ENCODE measurements at places on chromosomes 12 and 14. TPM values are rescaled to one million over a fixed set of nuclear protein-coding genes. Genes with fewer than 3 reads are reported as not detected.
A peak's percentile ranks its signal among the peaks of the same experiment; 100 is the strongest.

GRCh38 chr12:109601557-109601956 is 28.0 kb downstream of the MVK start:
- no peak overlapping the region for H3K27ac ChIP-seq
- no peaks in the 10 kb centered on the region for H3K36me3 ChIP-seq
- no peaks in the 10 kb centered on the region for H3K27me3 ChIP-seq
- H3K4me1 ChIP-seq = no peaks in the 10 kb centered on the region
- H3K4me3 ChIP-seq = no peak overlapping the region
- DNase-seq = no peak

- H3K4me3 ChIP-seq = no peak overlapping the region
- no peaks in the 10 kb centered on the region for H3K36me3 ChIP-seq
- H3K27me3 ChIP-seq = no peaks in the 10 kb centered on the region
- DNase-seq = no peak
- H3K4me1 ChIP-seq = no peaks in the 10 kb centered on the region
- H3K27ac ChIP-seq = no peak overlapping the region
These were observed 289.3 kb downstream of the DUSP6 start for GRCh38 chr12:89062996-89063395.

GRCh38 chr12:8644345-8645248 is 18.0 kb downstream of the MFAP5 start:
- H3K27me3 ChIP-seq = no peaks in the 10 kb centered on the region
- no peak for DNase-seq
- no peaks in the 10 kb centered on the region for H3K36me3 ChIP-seq
- no peaks in the 10 kb centered on the region for H3K4me1 ChIP-seq
- H3K4me3 ChIP-seq = no peak overlapping the region

The IL31 gene
- not detected for total RNA-seq

The CEP290 gene
- 11.2 TPM for total RNA-seq

The TRIM9 gene
- 1.3 TPM for total RNA-seq

DNA sequence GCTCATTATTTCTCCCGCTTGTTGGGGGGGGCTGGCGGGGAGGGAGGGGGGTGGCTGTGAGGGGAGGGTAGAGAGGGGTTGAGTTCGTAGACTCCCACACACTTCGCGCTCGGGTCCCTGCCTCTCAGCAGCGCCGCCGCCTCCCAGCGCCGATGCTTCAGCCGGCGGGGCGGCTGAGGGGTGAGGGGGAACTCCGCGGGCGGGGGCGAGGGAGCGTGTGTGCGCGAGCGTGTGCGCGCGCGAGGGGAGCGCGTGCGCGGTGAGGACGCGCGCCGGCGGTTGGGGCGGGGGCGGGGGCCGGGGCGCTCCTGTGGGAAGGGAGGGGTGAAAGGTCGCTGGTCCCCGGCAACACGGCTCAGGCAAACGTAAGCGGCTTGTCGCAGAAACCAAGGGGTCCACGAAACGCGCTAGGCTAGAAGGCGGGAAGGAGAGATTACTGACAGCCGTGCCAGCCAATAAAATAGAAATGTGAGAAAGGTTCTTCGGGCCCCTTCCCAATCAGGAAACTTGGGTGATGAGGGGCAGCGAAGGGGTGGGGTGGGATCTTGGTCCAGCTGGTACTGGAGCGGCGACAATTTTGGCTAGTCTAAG is 343 bp upstream of the NOVA1 start:
- H3K27me3 ChIP-seq = no peaks in the 10 kb centered on the region
- H3K36me3 ChIP-seq = no peaks in the 10 kb centered on the region
- H3K4me3 ChIP-seq = peak overlapping the region; percentile 84
- H3K4me1 ChIP-seq = peaks cover 1% of the 10 kb centered on the region

The FGF6 gene
- total RNA-seq = not detected

GRCh38 chr12:74722709-74723108 is 185.1 kb downstream of the ATXN7L3B start:
- H3K27me3 ChIP-seq = no peaks in the 10 kb centered on the region
- H3K4me1 ChIP-seq = no peaks in the 10 kb centered on the region
- no peaks in the 10 kb centered on the region for H3K36me3 ChIP-seq
- no peak for DNase-seq
- H3K4me3 ChIP-seq = no peak overlapping the region

GRCh38 chr14:99188731-99189191 is 83.2 kb downstream of the BCL11B start:
- H3K36me3 ChIP-seq = no peaks in the 10 kb centered on the region
- H3K27ac ChIP-seq = no peak overlapping the region
- no peaks in the 10 kb centered on the region for H3K27me3 ChIP-seq
- no peak overlapping the region for H3K4me3 ChIP-seq
- no peak for DNase-seq

GRCh38 chr14:51614707-51615106 is 37.0 kb upstream of the FRMD6 start:
- no peak for DNase-seq
- no peaks in the 10 kb centered on the region for H3K4me1 ChIP-seq
- no peaks in the 10 kb centered on the region for H3K27me3 ChIP-seq

The ARHGDIB gene
- total RNA-seq = 143 TPM

GRCh38 chr14:71524320-71524982 is 407.8 kb upstream of the RGS6 start:
- H3K4me1 ChIP-seq = no peaks in the 10 kb centered on the region
- no peaks in the 10 kb centered on the region for H3K27me3 ChIP-seq
- no peak for DNase-seq
- H3K36me3 ChIP-seq = no peaks in the 10 kb centered on the region

The PSMA6 gene
- 109 TPM for total RNA-seq

DNA sequence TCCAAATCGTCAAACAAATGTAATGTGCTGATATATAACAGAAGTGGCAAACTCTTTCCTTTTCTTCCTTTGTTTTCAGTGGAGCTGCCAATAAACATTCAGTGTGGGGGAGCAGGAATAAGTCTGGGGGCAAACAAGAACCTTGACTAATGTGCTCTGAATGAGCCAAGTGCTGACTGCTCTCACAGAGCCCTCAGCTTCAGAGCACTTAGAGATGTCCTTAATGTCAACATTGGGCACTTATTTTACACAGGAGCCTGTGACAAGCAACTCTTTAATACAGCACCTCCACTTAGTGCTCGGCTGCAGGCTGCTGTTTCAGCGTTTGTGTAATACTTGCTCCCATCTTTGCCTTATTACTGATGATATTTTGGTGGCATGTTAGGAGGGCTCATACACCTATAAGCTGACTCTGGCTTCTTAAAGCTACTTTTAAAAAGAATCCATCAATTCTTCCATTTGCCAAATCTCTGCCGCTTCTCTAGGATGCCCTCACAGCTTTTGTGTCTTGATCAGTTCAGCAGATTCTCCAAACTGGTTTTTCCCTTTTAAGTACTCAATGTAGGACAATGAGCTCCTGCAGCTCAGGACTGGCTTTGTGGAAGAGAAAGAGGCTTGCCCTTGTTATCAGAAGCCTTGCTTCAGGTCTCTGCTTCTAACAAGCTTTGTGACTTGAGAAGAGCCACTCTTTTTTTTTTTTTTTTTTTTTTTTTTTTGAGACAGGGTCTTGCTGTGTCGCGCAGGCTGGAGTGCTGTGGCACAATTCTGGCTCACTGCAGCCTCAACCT is 206.6 kb downstream of the MON2 start:
- H3K36me3 ChIP-seq = no peaks in the 10 kb centered on the region
- no peak overlapping the region for H3K4me3 ChIP-seq
- no peak for DNase-seq
- H3K27ac ChIP-seq = no peak overlapping the region

GRCh38 chr14:70567791-70568190 is 32.7 kb downstream of the MED6 start:
- no peak for DNase-seq
- H3K4me3 ChIP-seq = no peak overlapping the region
- no peaks in the 10 kb centered on the region for H3K27me3 ChIP-seq
- H3K36me3 ChIP-seq = peaks cover 9% of the 10 kb centered on the region
- no peaks in the 10 kb centered on the region for H3K4me1 ChIP-seq

- H3K27ac ChIP-seq = no peak overlapping the region
- DNase-seq = no peak
- no peaks in the 10 kb centered on the region for H3K36me3 ChIP-seq
- no peak overlapping the region for H3K4me3 ChIP-seq
- H3K27me3 ChIP-seq = no peaks in the 10 kb centered on the region
These were observed 158.1 kb downstream of the ATP23 start for GRCh38 chr12:58099476-58099875.

The FOXA1 gene
- not detected for total RNA-seq

The OVCH1 gene
- 1.5 TPM for total RNA-seq

DNA sequence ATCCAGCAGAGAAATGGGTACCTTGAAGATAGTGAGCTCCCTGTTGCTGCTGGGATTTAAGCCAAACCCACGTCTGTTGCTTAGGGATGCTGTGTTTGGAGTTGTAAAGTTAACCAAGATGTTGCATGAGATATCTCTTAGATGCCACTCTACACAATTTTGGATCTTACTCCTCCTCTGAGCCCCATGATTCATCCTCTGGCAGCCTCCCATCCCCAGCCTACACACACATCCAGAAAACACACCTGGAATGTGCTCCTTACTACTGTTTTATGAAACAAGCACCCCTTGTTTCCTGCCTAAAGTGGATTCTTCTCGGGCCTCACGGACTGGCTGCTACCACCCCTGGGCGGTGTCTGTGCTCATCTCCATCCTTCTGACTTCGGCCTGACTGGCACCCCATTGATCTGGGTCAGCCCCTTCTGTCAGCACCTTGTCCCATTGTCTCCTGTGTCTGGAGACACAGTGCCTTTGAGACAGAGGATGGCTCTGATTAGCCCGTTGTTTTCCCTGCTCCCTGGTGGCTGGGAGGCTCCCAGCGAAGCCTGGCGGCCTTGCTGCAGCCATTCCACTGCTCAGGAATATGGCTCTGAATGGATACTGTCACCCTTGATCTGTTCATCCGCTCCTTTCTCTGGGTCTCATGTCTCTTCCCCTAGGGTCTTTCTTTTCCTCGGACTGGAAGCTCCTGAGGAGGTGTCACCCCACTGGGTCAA is 24.3 kb downstream of the TSPAN9 start:
- H3K36me3 ChIP-seq = no peaks in the 10 kb centered on the region
- no peak overlapping the region for H3K27ac ChIP-seq
- no peak overlapping the region for H3K4me3 ChIP-seq
- no peak for DNase-seq
- H3K27me3 ChIP-seq = no peaks in the 10 kb centered on the region

DNA sequence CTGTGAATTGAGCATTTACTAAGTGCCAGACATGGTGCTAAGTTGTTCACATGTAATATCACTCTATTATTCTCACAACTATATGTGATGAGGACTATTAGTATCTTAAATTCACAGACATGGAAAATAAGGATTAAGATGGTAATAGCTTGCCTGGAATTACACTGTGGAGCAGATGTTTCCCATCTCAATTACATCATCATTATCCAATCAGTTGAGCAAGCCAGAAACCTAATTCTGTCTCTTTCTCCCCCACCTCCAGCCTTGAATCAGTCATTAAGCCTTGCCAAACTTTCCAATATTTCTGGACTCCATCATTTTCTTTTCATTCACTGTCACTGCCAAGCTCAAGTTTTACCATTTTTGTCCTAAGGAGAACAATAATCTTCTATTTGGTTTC is 287.8 kb upstream of the KITLG start:
- no peak overlapping the region for H3K4me3 ChIP-seq
- no peaks in the 10 kb centered on the region for H3K4me1 ChIP-seq
- H3K36me3 ChIP-seq = no peaks in the 10 kb centered on the region
- H3K27ac ChIP-seq = no peak overlapping the region
- DNase-seq = no peak

DNA sequence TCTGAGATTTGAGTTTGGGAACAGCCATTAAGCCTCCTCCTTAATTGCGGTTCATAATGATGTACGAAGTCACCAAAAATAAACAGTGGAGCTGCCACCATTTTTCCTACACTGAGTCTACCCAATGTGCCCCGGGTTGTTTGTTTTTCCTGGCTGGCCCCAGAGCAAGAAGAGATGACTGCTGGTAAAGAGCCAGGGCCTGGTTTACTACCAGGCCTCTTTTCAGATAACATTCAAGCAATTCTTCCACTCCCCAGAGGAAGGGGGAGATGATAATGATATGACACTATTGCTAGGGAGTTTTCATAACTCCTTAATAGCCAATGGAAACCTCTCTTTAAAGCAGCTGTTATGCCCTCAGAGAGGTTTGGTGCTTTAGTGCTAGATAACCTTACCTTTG is 42.3 kb downstream of the BRAP start:
- no peaks in the 10 kb centered on the region for H3K27me3 ChIP-seq
- peaks cover 5% of the 10 kb centered on the region for H3K36me3 ChIP-seq
- H3K27ac ChIP-seq = peak overlapping the region; percentile 33
- no peak overlapping the region for H3K4me3 ChIP-seq
- DNase-seq = no peak

The CLEC1A gene
- total RNA-seq = 7.0 TPM

The SERPINA12 gene
- total RNA-seq = not detected

DNA sequence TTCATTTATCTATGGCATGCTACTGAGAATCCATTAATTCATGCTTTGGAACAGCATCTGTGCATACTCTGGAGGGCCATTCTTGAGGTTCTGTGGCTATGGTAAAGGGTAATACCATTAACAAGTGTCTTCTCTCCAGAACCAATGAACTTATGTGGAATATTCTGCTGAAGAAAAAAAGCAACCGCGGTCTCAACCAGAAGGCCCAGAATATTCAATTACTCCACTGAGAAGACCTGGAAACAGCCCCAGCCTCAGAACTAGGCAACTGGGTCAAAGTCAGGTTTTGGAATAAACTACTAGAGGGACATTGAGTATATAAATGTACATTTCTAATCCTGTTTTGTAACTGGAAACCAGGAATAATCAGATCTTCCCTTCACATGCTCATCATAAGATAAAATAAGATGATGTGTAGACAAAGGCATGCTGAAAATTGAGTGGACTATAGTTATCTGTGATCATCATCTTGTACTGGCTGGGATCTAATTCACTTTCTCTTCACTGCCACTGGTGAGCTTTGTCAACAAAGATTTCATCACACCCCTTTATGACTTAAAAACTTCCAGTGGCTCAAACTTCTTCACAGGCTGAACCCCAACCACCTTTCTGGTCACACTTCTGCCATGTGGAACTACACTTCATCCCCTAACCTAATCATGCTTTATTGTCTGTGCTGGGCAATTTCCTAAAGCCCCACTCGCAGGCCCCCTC is 6.0 kb downstream of the SPTB start:
- no peaks in the 10 kb centered on the region for H3K36me3 ChIP-seq
- no peaks in the 10 kb centered on the region for H3K27me3 ChIP-seq
- no peak for DNase-seq

DNA sequence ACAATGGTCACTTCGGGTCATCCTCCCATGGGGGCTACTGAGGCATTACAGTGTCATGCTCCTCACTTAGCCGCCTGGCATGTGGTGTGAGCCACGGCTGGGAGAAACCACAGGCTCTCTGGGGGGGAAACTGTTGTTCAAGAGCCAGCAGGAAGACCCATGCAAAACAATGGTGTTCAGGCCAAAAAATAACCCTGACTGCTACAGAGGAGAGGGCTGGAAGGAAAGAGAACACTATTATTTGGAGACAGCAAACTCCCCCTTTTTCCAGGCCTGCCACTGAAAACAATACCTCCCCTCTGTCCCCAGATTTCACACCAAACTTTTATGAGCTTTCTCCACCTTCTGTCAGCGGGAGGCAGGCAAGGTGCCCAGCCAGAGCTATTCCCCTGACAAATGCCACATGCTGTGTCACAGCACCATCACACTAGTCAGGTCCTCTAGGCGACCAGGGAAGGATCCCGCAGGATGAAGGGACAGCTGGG is 83.7 kb downstream of the CHGA start:
- H3K27ac ChIP-seq = no peak overlapping the region
- DNase-seq = no peak
- no peak overlapping the region for H3K4me3 ChIP-seq
- no peaks in the 10 kb centered on the region for H3K4me1 ChIP-seq

- H3K36me3 ChIP-seq = no peaks in the 10 kb centered on the region
- no peaks in the 10 kb centered on the region for H3K27me3 ChIP-seq
- H3K4me3 ChIP-seq = no peak overlapping the region
- no peaks in the 10 kb centered on the region for H3K4me1 ChIP-seq
- no peak for DNase-seq
These were observed 16.8 kb downstream of the SCFD1 start for GRCh38 chr14:30638926-30639325.

The TAS2R10 gene
- 1.4 TPM for total RNA-seq

- no peak overlapping the region for H3K4me3 ChIP-seq
- no peaks in the 10 kb centered on the region for H3K36me3 ChIP-seq
- H3K4me1 ChIP-seq = no peaks in the 10 kb centered on the region
These were observed 51.1 kb upstream of the C14orf180 start for GRCh38 chr14:104528496-104528895.
